CD4-positive, CD25-positive, alpha-beta regulatory T cell (primary cell): ENCODE measurements at places on chromosomes 11 and 22. TPM values are rescaled to one million over a fixed set of nuclear protein-coding genes. Genes with fewer than 3 reads are reported as not detected.

Gene LDHAL6A
- 0.08 TPM for polyA plus RNA-seq

Gene TCN1
- polyA plus RNA-seq = 0.31 TPM

Gene MS4A3
- not detected for polyA plus RNA-seq

GRCh38 chr11:69910519-69911309, 91.5 kb upstream of the FGF3 start:
- no peak for DNase-seq

- DNase-seq = no peak
These were observed 21.4 kb downstream of the YPEL1 start for GRCh38 chr22:21714059-21714770.

DNA sequence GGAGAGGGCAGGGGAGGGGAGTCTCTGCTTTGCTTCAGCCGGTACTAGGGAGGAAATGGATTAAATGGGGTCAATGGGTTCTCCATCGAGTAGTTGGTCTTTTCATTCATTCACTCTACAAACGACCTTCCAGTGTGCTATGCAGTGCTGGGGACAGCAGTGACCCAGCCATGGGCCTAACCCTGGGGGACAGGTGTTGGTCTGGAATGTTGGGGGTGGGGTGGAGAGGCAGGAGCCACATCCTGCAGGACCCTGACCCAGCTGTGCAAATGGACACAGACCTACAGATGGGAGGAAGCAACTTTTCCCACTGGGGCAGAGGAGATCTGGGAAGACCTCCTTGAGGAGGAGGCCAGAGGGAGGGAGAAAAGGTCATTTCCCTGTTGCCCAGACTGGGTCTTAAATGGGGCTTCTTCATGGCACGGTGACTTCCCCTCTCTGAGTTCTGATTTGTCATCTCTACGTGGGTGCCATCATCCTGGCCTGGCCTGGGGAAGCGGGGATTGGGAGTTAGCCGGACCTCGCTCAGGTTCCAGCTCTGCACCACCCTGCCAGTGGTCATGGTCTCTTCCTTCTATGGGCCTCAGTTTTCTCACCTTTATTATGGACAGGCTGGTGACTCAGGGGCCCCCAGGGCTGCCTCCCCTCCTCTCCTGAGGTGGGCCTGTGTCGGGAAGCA, 2.0 kb downstream of the CYTH4 start:
- no peak for DNase-seq

DNA sequence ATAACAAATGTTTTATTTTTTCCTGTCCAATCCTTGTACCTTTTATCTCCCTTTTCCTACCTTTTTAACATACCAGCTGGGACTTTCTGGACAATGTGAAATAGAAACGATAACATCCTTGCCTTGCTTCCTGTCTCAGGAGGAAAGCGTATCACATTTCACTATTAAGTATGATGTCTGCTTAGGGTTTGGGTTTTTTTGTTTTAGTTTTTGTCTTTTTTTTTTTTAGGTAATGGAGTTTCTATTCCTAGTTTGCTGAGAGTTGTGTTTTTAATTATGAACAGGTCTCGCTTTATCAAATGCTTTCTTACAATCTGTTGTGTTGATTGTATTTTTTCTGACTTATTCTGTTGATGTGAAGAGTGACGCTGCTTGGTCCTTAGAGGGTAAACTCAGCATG, 64.2 kb upstream of the KCNQ1OT1 start:
- no peak for DNase-seq
